ENCODE measurements at places on chromosomes 16 and 17.

DNA sequence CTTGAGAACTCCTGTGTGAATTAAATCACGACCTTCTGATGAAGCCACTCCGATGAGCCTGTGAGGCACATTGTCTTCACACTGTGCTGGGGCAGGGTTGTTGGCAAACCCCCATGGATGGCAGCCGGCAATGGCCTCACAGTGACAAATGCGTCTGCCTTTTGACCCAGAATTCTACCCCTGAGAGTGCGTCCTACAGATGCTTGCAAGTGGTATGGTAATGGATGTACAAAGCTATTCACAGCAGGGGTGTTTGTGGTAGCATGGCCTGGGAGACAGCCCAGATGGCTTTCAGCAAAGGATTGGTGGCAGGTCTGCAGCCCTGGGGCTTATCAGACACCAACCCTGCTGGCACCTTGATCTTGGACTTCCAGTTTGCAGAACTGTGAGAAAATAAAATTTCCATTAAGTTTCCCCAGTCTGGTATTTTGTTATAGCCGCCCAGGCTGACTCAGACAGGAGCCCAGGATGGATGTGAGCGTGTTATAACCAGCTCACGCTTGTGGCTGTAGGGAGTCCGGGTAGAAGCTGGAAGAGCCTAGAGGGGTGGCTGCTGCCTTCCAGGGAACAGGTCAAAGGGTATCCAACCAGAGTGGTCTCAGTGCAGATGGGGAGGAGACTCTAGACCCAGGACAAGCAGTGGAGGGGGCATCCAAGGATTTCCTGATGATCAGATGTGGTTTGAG, 10.1 kb downstream of the AFMID start:
- DNase-seq: no peak

DNA sequence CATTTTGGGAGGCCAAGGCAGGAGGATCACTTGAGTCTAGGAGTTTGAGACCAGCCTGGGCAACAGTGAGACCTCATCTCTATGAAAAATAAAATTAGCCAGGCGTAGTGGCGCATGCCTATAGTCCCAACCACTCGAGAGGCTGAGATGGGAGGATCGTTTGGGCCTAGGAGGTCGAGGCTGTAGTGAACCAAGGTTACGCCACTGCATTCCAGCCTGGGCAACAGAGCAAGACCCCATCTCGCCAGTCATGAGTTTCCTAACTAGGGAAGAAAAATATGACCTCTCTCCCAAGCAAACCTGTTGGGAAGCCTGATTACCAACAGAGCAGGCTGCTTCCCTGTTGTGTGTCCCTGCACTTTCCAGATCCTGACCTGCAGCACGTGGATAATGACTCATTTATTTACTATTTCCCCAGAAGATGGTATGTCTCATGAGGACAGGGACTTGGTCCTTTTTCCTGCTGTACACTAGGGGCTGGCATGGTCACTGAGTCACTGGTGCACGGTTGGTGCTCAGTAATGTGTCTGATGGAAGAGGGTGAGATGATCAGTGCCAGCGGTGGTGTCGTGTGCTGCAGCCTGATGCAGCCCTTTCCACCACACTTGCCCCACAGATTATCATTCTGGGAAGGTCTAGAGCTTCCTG, 30.8 kb downstream of the NMT1 start:
- DNase-seq: no peak

DNA sequence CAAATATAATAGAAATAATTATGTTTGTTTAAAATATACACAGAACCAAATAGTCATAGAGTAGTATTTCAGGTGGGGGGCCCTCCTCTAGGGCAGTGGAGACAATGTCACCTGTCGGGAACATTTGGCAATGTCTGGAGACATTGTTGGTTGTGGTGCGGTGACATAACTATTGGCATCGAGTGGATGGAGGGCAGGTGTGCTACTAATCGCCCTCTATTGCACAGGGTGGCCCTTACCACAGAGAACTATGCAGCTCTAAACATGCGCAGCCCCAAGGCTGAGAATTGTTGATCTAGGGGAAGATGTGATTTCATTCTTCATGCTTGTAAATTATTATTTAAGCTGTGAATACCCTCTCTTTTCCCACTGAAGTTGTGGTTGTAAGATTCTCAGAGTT, 594.0 kb downstream of the WWOX start:
- no peak for DNase-seq

DNA sequence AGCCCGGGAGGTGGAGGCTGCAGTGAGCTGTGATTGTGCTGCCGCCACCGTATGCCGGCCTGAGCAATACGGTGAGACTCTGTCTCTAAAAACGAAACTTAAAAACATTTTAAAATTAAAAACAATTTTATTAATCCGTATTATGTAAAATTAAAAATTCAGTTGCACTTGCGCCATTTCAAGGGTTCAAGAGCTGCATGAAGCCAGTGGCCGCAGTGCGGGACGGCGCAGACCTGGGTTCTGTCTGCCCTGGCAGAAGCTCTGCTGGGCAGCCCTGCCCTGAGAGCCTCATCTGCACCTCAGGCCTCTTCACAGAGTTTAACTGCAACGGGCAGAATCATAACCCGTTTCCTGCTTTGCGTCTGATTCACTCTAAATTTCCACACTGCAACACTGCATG, 31.7 kb downstream of the TBC1D16 start:
- DNase-seq: no peak

GRCh38 chr17:75159196-75160031, 5.1 kb upstream of the JPT1 start:
- no peak for DNase-seq

DNA sequence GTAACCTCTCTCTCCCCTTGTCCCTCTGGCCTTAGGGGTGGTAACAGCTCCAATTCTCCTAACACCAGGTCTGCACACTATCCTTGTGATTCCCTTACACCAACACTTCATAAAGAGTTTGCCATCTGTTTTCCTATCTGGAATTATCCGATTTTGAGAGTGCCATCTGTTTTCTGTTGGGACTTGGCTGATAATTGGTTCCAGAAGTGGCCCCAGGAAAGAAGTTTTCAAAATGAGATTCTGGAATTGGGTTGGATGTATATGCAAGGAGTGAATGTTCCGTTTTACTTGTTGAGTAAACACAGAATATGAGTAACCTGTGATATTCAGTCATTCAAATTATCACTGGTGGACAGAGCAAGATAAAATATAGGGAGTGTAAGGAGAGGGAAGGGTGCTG, 134.1 kb upstream of the HS3ST3A1 start:
- DNase-seq: no peak

GRCh38 chr16:337975-338575, 14.4 kb downstream of the AXIN1 start:
- no peak for DNase-seq

DNA sequence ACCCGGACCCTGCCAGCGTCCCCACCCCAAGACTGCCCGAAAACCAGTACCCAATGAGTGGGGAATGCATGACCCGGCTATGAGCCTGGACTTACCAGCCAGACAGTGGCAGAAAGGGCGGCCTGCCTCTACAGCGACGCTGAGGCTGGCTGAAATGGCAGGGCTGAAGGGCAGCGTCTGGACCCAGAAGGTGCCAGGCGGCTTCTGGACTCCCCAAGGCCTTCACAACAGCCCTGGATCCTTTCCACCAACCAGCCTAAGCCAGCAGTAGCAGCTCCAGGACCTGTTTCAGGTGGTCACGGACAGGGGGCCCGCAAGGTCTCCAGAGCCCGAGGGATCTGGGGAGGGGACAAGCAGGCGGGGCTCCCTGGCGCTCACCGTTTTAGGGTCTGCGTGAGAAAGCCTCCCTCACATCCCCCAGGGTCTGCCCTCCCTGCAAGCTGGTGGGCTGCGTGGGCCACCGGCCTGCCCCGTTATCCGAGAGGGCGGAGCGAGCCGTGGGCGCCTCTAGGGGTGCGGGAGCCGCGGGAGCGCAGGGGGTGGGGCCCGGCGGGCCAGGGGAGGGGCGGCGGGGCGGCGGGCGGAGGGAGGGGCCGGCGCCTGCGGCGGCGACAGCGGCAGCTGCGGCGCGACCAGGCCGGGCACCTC, at the start of gene RIPOR1:
TSS of gene RIPOR1 (plus strand) at position 608 of the 648 bp plus-strand sequence. CDS start 9,618 bp downstream, outside the sequence.
- no peak for DNase-seq

GRCh38 chr16:85563034-85563433, 50.1 kb upstream of the GSE1 start:
- DNase-seq: no peak
